ENCODE measurements at places on chromosomes 11 and 22.

- DNase-seq, result no peak
Observed at GRCh38 chr11:36672815-36673450, 74.9 kb upstream of the RAG2 start.

GRCh38 chr11:43399983-43400630, 41.4 kb downstream of the TTC17 start:
- peak; percentile 20 for DNase-seq

GRCh38 chr22:27620367-27621154, 181.0 kb downstream of the MN1 start:
- DNase-seq, result no peak

- no peak for DNase-seq
Observed at GRCh38 chr22:38257650-38258250, 15.1 kb downstream of the TMEM184B start.

Measured in stimulated activated CD4-positive, alpha-beta T cell treated with anti-CD3 and anti-CD28 coated beads, TNF-alpha, amount 100 ng/mL, for 48 hours (primary cell).